ENCODE measurements at places on chromosomes 3 and 15.

GRCh38 chr15:59941612-59942011 lies 62.5 kb upstream of the FOXB1 start:
- DNase-seq = no peak

DNA sequence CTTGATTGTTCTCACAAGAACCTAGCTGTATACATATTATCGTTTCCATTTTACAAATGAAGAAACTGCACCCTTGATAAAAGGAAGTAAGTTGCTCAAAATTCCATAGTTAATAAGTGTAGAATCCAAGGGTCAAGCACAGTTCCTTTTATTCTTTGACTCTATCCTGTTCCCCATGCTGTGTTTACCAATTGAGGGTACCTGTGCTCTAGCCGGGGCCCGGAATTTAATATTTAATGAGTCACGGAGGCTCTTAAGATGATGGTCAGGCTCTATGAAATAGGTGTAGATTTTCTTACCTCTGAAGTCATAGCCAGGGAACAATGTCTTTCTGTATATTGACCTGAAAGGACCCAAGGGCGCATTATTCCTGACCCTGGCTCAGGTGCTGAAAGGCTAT lies 65.2 kb downstream of the LPP start:
- DNase-seq = no peak

- no peak for DNase-seq
Observed at GRCh38 chr3:151124476-151124875, 39.0 kb downstream of the MED12L start.

- no peak for DNase-seq
Observed at GRCh38 chr3:32794487-32795308, 23.1 kb upstream of the TRIM71 start.

DNA sequence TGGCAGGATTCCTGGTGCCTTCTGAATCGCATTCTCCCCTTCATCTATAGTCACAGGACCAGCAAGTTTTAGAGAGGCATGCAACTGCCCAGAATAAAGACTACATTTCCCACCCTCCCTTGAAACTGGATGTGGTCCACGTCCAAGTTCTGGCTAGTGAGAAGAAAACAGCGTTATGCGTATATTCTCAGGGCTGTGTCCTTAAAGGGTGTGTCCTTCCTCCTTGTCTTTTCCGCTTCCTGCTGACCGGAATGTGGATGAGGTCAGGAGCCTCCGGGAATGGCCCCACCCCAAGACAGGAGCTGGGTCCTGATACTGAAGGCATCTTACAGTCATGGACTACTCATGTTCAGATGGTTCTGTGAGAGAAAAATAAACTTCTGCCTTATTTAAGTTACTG lies 20.2 kb downstream of the CHST2 start:
- DNase-seq = no peak

DNA sequence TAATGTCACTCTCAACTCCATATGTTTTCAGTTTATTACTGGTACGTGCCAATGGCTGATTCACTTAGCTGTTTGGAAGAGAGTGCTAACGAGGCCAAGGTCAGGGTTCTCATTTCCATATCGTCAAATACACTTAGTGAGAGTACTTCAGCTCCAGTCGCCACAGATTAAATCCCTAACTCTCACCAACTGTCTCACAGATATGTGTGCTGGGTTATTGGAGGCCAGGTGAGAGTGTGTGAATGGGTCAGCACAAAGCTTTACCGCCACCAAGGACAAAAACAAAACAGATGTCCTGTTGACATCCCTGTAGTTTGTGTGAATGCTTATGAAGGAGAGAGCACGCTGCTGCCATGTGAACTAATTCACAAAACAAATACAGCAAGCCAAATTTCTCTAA lies 133.5 kb upstream of the TBL1XR1 start:
- DNase-seq = peak; percentile 18

- no peak for DNase-seq
Observed at GRCh38 chr3:128505771-128506170, 12.8 kb upstream of the GATA2 start.

DNA sequence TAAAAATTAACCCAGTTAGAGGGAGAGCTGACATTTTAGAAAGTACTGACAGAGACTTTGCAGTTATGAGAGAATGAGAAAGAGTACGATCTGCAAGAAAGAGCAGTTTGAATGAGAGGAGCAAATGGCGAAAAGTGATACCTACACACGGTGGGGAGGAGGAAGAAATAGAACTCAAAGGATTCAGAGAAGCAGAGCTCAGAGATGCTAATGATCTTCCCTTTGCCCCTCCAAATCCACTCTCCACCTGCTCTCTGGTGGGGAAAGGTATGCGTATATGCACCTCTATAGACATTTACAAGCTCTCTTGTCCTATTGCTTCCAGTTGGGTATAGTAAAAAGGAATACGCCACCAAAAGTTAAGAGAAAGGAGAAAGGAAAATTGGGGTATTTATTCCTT lies 123.3 kb upstream of the TTC14 start:
- DNase-seq = no peak

- DNase-seq = no peak
Observed at GRCh38 chr3:196640297-196641018, 964 bp downstream of the NRROS start.

GRCh38 chr15:79829950-79830349 lies 66.9 kb downstream of the MTHFS start:
- DNase-seq = no peak

DNA sequence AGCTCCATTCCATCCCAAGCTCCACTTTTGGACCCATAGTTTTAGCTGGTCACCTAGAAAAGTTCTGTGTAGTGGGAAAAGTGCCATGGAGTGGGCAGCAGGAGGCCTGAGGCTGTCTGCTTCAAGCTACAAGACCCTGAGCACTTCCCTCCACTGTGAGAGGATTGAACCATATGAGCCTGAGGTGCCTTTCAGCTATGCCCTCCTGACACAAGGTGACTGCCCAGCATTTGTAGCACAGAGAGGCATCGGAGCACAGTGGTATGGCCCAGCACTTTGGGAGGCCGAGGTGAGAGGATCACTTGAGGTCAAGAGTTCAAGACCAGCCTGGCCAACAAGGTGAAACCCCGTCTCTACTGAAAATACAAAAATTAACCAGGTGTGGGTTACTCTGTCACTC lies 3.9 kb upstream of the KBTBD13 start:
- DNase-seq = no peak

DNA sequence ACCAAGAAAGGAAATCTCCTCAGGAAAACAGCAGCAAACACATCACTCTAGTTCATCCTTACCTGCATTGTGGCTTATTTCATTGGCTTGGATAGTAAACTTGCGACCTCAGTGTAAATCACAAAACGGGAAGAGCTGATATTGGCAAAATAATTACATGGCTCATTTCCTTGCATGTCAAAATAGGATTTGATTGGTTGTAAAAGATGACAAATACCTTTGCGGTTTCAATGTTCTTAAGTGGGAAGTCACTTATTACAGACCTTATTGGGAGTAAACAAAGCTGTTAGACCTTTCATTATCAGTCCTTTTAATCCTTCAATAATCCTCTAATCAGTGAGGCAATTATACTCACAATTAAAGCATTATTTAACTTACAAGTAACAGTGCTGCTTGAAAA lies 590.6 kb downstream of the MAGI1 start:
- no peak for DNase-seq

DNA sequence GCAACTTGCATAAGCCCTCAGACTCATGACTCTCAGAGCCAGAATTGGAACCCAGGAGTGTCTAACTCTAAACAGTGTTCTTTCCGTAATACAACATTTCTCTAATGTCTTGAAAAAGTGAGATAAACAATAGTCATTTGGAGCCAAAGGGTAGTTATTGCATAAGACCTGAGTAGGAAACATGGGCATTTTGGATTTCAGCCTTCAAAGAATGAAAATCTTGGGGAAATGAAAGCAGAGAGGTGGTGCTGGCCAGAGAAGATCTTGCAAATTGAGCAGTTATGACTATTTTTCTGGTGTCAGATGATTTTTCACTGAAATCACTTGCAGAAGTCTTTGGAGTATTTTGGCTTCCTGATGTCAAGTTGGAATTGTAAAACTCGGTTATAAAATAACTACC lies 379.4 kb downstream of the DIPK2A start:
- no peak for DNase-seq

GRCh38 chr15:89443581-89443980 lies 52.8 kb downstream of the RHCG start:
- DNase-seq = peak; percentile 35

GRCh38 chr3:113088616-113089015 lies 97.8 kb downstream of the GTPBP8 start:
- DNase-seq = no peak

DNA sequence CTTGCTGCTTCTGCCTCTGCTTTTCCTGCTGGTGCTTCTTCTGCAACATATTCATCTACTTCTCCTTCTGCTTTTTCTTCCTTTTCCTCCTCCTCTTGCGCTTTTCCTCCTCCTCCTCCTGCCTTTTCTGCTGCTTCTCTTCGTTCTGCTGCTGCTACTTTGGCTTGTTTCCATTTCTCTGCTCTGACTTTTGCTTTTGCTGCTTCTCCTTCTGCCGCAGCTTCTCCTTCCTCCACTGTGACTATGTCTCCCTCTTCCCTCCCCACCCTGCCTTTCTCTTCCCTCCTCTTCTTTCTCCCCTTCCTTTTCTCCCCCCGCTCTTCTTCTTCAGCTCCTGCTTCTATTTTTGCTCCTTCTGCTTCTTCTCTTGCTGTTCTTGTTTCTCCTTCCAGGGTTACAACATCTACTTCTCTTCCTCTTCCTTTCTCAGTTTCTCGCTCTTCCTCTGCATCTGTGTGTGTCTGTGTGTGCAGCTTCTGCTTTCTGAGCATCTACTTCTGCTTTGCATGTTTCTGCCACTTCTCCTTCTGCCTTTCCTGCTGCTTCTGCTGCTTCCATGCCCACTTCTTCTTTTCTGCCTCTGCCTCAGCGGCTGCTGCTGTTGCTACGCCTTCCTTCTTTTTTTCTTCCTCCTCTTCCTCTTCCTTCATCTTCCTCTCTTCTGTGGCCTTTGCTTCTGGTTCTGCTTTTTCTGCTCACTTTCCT lies 51.4 kb downstream of the FAM43A start:
- DNase-seq = no peak

All from WERI-Rb-1 (cell line).